GM03348 (cell line): ENCODE measurements at places on chromosomes 1 and 21.

GRCh38 chr1:10328180-10328963, 70.5 kb upstream of the PGD start:
- DNase-seq = no peak

GRCh38 chr1:179510038-179510437, 65.7 kb downstream of the NPHS2 start:
- no peak for DNase-seq

DNA sequence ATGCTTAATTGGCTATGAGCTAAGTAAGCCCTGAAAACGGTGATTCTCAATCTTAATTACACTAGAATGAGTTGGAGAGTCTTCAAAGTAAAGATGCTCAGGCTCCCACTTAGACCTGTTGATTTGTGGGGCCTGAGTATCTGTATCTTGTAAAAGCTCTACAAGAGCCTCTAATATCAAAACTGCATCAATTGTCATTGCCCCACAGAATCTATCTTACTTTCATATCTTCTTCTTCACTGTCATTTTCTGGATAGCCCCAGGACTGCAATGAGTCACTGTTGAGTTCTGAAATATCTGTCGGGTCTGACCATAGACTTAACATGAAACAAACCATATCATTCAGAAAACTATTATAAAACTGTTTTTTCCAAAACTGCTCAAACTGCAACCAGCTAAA, 102.8 kb upstream of the SERTAD4 start:
- DNase-seq = no peak

- peak; percentile 58 for DNase-seq
These were observed 44.9 kb downstream of the PAFAH2 start for GRCh38 chr1:25952841-25953401.

DNA sequence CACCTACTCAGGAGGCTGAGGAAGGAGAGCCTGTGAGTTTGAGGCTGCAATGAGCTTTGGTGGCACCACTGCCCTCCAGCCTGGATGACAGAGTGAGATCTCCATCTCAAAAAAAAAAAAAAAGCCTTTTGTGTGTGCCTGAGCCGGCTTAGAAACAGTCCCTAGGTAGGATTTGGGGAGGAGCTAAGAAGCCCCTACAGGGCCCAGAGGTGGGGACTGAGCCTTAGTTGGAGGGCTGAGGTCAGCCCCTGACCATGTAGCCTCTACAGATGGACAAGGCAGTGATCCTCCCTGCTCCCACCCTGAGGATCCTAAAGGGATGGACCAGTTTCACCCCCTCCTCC, 2.5 kb downstream of the ADAMTSL4 start:
- DNase-seq = no peak

DNA sequence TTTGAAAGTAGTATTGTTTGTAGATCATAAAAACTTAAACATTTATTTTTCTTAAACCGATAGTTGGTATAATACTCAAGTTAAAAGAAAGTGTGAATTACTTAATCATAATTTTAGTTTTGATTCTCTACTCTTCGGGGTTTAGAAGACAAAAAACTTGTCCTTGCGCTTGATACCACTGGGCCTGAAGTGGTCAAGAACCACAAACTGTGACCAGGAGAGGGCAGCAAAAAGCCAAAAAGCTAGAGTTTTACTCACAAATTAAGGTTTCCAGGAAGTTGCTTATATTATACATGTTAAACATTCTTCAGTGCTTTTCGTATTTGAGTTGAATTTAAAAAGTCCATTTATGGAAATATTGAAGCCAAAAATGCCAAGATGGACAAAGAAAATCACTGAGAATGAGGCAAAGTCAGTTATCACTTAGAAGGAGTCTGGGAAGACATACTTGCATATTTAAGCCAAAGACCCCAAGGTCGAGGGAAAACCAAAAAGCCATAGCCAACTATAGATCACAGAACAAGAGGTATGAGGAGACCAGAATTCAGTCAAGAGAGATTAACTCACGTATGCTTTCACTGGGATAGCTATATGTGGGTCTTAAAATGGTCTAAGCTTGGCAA, 34.2 kb downstream of the EFCAB7 start:
- peak; percentile 55 for DNase-seq
